ENCODE measurements at places on chromosomes 3 and 15. TPM values are rescaled to one million over a fixed set of nuclear protein-coding genes. Genes with fewer than 3 reads are reported as not detected.

GRCh38 chr15:99475754-99476412, 89.9 kb upstream of the MEF2A start:
- DNase-seq, result no peak

DNA sequence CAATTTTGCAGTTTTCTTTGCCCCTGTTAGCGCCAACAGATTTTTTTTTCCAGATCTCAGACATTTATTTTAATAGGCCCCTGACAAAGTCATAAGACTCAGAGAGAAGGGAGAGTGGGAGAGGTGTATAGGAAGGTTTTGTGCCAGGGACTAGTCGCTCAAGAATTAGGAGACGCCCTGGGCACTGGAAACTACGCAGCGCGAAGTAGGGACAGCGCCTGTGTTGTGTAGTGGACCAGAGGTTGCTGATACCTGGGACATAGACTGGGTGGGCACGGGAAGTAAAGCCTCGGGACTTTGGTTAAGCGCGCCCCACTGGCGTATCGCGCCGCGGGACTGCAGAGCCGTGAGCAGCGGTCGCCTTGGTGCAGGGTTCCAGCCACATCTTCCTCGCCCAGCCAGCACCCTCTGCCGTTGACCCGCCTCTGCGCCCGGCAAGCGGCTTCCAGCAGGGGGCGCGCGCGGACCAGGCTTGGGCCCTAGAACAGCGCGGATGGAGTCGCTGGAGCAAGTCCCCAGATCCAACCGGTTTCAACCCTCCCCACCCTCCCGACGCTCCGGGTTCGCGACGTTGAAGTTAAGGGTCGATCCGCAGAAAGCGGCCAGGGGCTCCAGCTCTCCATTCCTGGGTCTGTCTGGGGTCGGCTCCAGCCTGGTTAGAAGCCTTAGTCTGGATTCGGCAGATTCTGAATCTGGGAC, 3.0 kb upstream of the ISLR2 start:
- DNase-seq, result peak; percentile 99

- no peak for DNase-seq
Measured at GRCh38 chr3:58555203-58555602, 18.2 kb upstream of the ACOX2 start.

The ECE2 gene
- total RNA-seq, result not detected

The IL17RC gene
- total RNA-seq, result 7.3 TPM

GRCh38 chr3:153767601-153768560, 353.3 kb upstream of the ARHGEF26 start:
- no peak for DNase-seq

The HERC2 gene
- 87.7 TPM for total RNA-seq

DNA sequence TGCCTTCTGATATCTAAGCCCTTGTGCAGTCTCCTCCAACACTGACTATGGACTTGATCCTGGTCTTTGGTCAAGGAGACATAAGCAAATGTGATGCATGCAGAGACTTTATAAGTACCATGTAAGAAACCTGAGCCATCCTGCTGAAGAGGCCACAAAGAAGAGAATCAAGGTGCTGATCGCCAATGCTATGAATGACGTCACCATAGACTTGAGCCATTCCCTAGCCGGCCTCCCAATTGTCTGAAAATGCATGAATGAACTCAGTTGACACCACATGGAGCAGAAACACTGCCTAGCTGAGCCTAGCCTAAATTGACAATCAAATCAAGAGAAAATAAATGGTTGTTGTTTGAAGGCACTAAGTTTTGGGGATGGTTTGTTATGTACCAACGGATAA, 51.9 kb downstream of the CERS3 start:
- no peak for DNase-seq

GRCh38 chr3:192920411-192920810, 2.8 kb upstream of the MB21D2 start:
- no peak for DNase-seq

GRCh38 chr15:60835974-60836373, 357.0 kb upstream of the ICE2 start:
- no peak for DNase-seq

- no peak for DNase-seq
Measured at GRCh38 chr15:90058775-90059174, 43.5 kb downstream of the IDH2 start.

DNA sequence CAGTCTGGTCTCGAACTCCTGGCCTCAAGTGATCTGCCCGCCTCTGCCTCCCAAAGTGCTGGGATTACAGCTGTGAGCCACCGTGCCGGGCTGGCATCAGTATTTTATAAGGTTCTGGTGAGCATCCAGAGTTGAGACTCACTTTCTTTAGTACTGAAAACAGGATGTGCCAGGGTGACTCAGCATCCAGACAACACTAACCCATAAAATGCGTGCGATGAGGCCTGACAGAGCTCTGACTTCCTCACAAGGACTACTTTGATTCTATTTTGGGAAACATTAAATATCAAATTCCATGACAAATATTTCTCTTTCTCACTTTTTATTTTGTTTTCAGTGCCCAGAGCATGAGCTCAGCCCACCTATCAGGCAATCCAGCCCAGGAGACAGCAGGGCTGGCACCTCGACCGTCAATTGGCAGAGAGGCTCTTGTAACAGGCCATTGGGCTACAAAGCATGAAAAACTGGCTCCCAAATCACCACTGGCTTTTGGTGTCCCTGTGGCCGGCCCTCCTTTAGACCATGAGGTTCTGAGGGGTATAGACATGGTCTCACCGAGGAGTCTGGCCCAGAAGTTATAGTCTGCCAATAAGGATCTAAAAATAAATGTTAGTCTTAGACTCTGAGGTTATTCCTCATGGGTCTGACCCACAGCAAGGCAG, 75.0 kb downstream of the FEM1B start:
- DNase-seq, result no peak

- DNase-seq, result peak; percentile 35
Measured at GRCh38 chr3:161914703-161915417, 418.3 kb downstream of the OTOL1 start.

- DNase-seq, result no peak
Measured at GRCh38 chr15:70269991-70270751, 172.5 kb upstream of the TLE3 start.

The SNUPN gene
- total RNA-seq, result 20.9 TPM

The FAM81A gene
- total RNA-seq, result 4.2 TPM

- DNase-seq, result no peak
Measured at GRCh38 chr3:77038930-77039605, 831 bp upstream of the ROBO2 start.

GRCh38 chr15:76164602-76165001, 104.8 kb downstream of the TMEM266 start:
- no peak for DNase-seq

The RTP1 gene
- total RNA-seq, result not detected

The NOX5 gene
- not detected for total RNA-seq

The GOLGA6A gene
- total RNA-seq, result not detected

DNA sequence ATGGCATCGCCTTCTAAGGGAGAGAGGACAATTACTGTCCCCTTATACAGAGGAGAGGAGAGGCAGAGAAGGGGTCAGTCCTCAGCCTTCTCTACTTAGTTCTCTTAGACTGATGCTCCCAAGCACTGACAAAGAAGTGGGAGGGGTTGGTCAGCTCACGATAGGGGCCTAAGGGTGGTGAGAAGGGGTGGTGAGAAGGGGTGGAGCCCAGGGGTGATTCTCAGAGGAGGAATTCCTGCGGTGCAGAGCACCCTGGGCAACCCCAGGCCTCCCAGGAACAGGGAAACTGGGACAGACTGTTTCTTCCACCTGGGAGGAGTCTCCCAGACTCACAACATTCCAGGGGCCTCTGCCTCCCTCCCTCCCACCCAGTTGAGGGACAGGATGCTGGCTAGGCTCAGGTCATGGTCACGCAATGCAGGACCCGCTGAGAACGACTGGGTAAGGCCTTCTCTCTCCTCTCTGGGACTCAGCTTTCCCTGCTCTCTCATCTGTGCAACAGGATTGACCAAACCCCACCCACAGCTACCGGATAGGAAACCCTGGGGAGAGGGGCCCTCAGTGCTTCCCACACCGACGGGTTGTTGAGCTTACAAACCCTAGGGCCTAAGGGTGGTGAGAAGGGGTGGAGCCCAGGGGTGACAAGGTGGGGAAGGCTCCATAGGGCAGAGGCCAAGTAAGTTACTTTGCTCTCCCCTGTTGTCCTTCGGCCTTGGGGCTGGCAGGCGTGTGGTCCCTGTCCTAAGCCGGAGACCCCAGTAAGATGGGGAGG, 1.5 kb downstream of the TPRA1 start:
- DNase-seq, result no peak

DNA sequence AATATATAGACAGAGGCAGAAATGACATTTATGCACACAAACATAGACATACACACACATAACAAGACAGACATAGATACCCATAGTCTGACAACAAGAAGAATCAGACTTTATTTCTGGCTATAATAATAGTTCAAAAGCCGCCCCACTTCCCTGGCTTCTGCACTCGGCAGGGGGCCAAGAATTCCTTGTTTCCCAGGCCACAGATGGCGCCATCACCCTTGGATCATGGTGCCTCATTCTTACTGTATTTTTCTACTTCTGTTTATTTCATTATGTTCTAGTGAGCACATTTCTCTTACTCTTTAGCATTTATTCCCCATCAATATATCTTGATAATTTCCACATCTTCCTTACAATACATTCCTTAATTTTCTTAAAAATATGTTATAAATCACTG, 387.5 kb downstream of the NLGN1 start:
- no peak for DNase-seq

- no peak for DNase-seq
Measured at GRCh38 chr3:53820756-53821580, 25.3 kb downstream of the CHDH start.

DNA sequence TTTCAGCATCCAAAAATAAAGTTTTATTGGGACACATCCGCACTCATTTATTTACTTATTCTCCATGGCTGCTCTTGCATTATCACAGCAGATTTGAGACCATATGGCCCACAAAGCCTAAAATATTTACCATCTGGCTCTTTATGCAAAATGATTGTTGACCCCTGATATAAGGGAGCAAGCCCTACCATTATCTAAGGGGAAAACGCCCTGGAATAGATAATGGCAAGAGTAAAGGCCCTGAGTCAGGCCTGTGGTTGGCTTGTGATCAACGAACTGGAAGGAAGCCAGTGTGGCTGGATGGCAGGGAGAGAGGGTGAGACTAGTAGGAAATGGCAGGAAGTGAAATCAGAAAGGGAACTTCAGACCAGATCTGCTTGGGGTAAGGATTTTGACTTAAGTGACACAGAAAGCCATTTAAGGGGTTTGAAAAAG, 24.6 kb upstream of the DMXL2 start:
- DNase-seq, result no peak

GRCh38 chr15:84760219-84760618, 11.8 kb downstream of the ZNF592 start:
- DNase-seq, result no peak

DNA sequence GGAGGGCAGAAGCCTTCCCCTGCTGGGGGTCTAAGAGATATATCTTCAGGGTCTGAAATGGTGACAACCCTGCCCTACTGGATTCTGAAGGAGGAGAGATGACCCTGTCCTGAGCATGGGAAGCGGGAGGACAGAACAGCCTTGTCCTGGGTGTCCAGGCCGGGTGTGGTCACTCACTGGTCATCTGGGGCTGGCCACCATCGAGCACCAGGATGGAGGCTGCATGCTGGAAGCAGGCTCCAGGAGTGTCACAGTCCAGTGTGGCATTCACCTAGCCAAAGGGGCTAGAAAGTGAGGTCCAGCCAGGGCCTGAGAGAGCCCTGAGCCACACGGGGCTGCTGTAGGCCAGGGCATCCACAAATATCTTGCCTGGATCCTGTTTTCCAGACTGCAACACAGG, 5.2 kb downstream of the CDHR4 start:
- DNase-seq, result no peak

DNA sequence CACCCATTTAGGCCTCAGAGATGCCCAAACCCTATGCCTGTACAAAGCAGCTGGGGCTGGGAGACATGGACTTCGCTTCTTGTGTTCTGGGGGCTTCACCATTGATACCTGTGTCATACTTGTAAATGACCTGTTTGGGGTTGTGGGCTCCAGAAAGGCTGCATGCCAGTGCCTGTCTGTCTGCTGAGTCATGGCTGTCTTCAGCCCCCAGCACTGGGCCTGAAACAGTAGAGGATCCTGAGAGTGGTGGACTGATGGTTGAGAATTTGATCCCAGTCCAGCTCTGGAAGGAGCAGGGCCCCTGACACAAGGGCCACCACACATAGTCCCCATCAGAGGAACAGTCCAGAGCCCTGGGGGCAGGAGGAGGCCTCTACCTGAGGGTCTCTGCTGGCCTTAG, 24.6 kb upstream of the APEH start:
- DNase-seq, result no peak

DNA sequence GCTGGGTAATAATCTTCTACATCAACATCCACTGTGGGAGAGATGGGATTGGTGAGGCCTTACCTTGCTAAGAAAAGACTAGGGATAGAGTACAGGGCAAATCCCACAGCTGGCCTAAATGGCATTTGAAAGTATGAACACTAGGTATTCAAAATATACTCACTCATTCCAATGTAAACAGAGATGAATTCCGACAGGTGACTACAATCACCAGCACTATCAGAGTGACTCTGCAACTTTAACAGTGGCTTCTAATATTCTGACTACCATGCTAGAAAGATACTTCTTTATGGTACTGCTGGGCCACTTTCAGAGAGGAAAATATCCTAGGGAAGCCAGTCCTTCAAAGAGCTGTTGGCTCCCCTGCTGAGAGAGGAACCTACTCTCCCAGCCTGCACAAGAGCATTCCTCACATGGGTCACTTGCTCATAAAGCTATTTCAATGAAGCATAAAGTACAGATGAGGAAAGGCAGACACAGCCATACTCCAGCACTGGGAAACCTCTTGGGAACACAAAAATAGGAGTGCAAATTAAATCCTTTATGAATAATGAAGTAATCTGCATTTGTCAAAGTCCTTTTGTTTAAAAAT, 21.5 kb upstream of the MAN2C1 start:
- no peak for DNase-seq

The ADCY5 gene
- 2.2 TPM for total RNA-seq

DNA sequence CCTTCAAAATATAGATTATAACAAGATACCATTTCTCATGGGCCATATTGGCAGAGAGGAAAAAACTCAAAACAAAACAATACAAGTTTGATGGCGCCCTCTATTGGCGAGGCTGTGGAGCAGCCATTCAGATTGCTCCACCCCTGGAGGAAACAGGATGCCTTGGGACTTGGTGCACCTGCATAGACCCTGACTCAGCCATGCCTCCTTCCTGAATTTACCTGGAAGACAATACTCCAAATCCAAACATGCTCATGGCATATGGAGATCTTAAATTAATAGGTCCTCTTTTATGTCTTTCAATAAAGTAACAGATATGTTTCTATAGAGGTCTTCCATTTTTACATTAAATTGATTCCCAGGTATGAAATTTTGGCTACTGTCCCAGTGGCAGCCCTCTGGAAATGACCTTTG, 90.0 kb downstream of the APBA2 start:
- peak; percentile 70 for DNase-seq

GRCh38 chr3:37987751-37988179, 2.8 kb upstream of the VILL start:
- DNase-seq, result no peak

The RTP3 gene
- not detected for total RNA-seq
